ENCODE measurements at places on chromosomes 3 and 15. TPM values are rescaled to one million over a fixed set of nuclear protein-coding genes. Genes with fewer than 3 reads are reported as not detected.
A peak's percentile ranks its signal among the peaks of the same experiment; 100 is the strongest.

- no peak for DNase-seq
Measured at GRCh38 chr15:59115047-59115446, 10.1 kb downstream of the CCNB2 start.

GRCh38 chr3:15653321-15653720 lies 51.8 kb downstream of the BTD start:
- DNase-seq: no peak

The CLN6 gene
- total RNA-seq: 27.1 TPM

GRCh38 chr3:58666683-58667082 lies at the start of gene FAM3D:
FAM3D (minus strand) TSS chr3:58666774; CDS start chr3:58655563, 11,211 bp downstream.
- no peak for DNase-seq

DNA sequence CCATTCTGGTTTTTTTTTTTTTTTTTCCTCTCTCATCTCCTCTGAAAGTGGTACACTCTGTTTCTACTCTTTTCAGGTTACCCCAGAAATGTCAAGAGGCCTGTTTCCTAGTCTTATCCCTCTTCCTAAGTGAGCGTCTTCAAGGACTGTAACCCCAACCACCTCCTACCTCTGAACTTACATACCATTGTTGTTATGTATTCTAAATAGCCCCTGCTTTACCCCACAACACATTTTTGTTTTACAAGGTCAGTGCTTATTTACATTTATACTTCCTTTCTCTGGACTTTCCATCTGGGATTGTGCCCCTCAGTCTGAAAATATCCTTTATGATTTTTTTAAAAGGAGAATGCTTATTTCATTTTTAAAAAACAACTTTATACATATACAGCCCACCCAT lies 38.8 kb downstream of the PTH1R start:
- no peak for DNase-seq

DNA sequence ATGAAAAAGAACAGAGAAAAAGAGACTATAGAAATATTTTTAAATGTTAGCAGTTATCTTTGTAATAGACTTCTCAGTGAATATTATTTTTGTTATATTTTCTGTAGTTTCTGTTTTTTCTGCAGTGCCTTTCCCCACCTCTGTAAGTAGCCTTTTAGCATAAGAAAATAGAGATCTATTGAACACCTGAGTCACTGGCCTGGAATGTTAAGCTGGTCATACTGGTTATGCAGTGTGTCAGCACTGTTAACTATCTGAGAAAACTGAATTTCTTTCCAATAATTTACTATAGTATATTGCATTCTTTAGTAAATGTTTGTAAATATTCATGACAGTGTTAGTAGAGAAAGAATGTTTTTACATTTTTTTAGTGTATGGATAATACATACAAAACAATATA lies 79.8 kb downstream of the NECTIN3 start:
- peak; percentile 27 for DNase-seq

GRCh38 chr3:73148206-73148605 lies 86.7 kb downstream of the EBLN2 start:
- DNase-seq: no peak

DNA sequence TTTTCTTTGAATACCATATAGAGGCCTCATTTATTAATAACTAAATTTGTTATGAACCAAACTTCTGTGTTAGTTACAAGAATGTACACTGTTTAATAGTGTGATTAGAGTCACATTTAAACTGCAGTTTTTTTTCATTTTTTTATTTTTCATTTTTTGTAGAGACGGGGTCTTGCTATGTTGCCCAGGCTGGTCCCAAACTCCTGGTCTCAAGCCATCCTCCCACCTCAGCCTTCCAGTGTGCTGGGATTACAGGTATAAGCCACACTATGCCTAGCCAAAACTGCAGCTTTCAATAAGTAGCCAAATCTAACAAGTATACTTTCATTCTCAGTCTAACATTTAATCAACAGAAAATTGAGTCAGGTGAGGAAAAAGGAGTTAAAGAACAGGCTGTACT lies 10.2 kb upstream of the ATP11B start:
- no peak for DNase-seq

DNA sequence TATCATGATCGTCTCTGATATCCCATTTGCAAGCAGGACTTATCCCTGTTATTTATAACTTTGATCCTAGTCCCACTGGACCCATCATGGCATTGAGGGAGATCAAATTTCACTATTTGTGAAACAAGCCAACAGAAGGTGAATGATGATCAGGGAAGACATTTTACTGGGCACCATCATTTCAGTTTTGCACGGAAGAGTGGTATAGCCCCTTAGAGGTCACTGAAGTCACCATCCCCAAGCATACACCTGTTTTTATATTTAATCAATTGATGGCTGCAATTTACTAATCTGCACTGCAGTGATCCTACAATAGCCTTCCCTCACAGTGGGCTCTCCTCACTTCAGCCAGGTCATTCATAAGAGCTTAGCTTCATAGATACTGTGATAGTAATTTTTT lies 132.4 kb downstream of the FHIT start:
- DNase-seq: no peak

GRCh38 chr3:170417090-170417489 lies 1.6 kb upstream of the CLDN11 start:
- no peak for DNase-seq

DNA sequence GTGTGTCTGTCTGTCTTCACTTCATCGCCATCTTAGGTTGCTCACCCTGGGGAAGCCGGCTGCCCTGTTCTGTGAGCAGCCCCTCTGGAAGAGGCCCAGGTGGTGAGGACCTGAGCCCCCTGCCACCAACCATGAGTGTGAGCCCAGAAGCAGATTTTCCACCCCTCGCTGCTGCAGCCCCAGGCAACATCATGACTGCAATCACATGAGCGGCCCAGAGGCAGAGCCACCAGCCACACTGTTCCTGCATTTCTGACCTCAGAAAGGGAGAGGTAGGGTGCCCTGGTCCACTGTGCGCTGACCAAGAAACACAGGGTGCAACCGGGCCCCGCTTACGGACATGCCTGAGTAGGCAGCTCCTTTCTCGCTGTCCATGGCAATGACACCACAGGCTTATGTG lies 92.3 kb upstream of the IQSEC1 start:
- no peak for DNase-seq

GRCh38 chr15:43776101-43776717 lies 557 bp downstream of the ELL3 start:
- no peak for DNase-seq

Data from HepG2 (cell line).